Activated CD8-positive, alpha-beta T cell treated with anti-CD3 and anti-CD28 coated beads for 36 hours (primary cell): ENCODE measurements at places on chromosomes 16 and 17. TPM values are rescaled to one million over a fixed set of nuclear protein-coding genes. Genes with fewer than 3 reads are reported as not detected.
A peak's percentile ranks its signal among the peaks of the same experiment; 100 is the strongest.

GRCh38 chr17:48542114-48542656 lies 2.7 kb downstream of the HOXB2 start:
- DNase-seq, result peak; percentile 41

DNA sequence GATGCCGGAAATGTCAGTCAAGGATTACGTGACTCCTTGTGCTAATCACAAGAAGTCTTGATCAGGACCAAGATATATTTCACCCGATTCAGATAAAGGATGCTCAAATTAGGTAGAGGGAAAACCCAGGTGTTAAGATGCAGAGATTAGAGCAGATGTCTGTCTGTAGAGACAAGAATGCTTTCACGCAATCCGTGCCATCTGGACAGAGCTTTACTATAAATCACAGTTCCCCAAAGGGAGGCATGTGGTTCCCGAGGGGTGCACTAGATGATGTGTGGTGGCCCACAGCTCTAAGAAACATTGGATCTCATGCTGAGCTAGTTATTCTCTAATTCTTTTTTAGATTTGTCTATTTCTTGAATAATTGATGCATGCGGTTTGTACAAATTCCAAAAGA lies 9.8 kb upstream of the MAP3K14 start:
- DNase-seq, result no peak

EFNB3 gene
- total RNA-seq, result not detected

DNA sequence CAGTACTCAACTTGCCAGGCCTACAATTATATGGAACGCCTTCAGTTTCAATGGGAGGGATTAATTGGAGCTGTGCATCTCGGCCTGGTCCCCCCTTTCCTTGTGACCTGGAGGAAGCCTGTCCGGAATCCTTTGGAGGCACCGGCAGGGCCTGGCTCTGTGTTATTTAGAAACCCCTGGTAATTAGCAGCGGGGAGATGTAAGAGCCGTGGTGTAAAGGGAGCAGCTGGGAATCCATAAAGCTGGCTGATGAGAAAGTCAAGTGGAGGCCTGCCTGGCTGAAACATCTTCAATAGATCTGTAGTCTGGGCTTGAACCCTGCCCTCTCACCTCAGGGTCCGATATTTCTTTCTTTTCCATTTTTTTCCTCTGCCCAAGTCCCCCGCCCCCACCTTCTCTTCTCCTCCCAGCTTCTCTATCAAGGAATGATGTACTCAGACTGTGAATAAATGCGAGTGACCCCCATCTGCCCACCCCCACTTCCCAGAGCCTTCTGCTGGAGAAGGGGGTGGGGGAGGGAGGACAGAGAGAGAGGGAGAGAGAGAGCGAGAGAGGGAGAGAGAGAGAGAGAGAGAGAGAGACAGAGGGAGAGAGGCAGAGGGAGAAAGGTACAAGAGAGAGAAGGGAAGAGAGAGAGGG lies 495.5 kb upstream of the ZFHX3 start:
- DNase-seq, result no peak

DRC3 gene
- total RNA-seq, result not detected

CDRT15 gene
- total RNA-seq, result not detected

DNA sequence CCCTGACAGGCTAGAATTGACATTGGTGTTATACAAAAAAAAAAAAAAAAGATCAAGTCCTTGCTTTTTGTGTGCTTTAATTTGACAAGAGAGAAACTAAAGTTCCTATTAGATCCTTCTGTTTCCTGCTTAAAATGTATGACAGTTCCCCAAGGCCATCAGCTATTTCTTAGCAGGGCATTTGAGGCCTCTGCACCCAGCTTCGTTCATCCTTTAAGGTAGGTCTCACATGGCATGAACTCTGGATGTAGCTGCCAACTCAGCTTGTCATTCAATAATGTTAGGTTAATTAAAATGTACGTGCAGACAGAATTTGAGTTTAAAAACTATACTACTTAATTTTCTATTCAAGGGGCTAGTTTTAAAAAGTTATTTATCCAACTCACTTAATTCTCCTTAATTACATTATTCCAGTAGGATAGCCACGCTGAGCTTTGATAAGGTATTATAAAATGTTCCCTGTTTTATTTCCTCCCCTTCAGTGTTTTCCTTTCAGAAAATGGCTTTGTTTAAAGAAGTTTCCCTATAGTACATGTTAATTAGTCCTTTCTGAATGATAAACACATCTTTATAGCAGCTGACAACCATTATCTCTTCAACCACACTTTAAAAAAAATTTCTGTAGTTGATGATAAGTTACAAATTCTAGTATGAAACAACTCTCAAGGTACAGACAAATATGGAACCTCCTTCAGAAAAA lies 1.2 kb upstream of the RFFL start:
- DNase-seq, result no peak

DNA sequence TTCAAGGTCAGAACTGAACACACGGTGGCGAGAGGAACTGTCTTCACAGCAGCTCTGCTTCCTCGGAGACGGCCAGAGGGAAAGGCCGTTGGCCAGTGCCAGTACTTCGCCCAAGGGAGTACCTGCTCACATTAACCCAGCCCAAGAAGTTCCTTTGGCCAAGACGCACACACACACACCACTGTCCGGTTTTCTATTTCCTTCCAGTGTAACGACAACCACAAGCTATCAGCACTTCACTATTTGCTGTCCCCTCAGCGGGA lies 744 bp upstream of the GGNBP2 start:
- peak; percentile 40 for DNase-seq
